Stimulated activated CD4-positive, alpha-beta T cell treated with anti-CD3 and anti-CD28 coated beads, Interleukin-12 subunit alpha, Interleukin-12 subunit beta, amount 100 ng/mL, for 24 hours (primary cell): ENCODE measurements at places on chromosomes 12 and 14.

- no peak for DNase-seq
Observed at GRCh38 chr14:53537422-53538315, 384.5 kb upstream of the DDHD1 start.

- DNase-seq, result no peak
Observed at GRCh38 chr12:82415402-82415801, 57.1 kb downstream of the METTL25 start.

- no peak for DNase-seq
Observed at GRCh38 chr12:77377116-77377515, 311.7 kb upstream of the E2F7 start.

- no peak for DNase-seq
Observed at GRCh38 chr14:56422703-56423213, 156.8 kb upstream of the TMEM260 start.

- peak; percentile 94 for DNase-seq
Observed at GRCh38 chr12:14770496-14771461, 32.5 kb downstream of the WBP11 start.

GRCh38 chr14:49933128-49933527 is 40.2 kb downstream of the ARF6 start:
- no peak for DNase-seq

DNA sequence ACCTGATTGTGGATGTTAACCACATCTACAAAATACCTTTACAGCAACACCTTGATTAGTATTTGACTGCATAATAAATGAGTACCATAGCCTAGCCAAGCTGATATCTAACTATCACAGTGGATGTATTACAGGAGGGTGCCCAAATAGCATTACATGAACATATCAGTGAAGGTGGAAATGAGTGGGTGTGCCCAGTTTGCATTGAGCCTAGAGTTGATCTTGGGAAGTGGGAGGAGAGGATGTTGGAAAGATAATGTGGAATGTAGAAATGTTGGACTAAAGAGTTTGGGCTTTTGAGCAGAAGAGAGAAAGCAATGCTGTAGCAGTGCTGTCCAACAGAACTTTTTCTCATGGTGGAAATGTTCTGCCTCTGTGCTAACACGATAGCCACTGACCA is 98.9 kb downstream of the ANO6 start:
- no peak for DNase-seq

DNA sequence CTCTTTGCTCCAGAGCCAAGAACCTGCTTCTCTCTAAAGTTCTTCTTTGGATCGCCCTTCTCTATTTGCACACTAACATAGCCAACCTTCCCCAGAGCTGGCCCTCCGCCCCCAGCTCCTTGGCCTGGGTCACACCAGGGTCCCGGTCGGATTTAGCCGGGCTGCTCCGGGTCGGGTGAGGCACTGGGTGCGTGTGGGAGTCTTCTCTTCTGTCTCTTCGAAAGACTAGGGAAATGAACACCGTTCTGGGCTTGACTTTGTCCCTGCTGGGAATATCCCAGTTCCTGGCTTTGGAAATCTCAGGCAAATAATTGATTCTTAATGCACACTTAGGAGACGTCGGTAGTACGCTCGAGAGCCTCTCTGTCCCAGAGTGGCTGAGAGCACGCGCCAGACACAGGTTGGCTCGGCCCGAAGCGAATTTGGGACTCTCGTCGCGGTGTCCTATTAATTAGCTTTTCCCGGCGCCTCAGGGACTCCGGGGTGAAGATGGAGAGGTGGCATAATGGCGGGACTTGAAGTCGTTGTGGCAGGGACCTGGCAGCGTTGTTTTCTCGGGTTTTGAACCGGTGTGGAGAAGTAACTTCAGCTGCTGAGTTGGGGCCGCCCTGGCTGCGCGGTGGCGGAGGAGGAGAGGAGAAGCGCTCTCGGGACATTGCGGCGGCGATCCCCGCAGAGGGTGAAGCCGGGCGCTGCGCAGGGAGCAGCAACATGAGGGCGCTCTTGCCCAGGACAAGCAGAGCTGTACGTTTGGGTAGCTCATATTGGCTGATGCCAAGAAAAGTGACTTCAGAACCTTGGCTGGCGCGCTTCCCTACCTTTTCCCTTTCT is 7.5 kb downstream of the FOXG1 start:
- no peak for DNase-seq

GRCh38 chr14:96229315-96229714 is 24.7 kb downstream of the BDKRB2 start:
- DNase-seq, result no peak

DNA sequence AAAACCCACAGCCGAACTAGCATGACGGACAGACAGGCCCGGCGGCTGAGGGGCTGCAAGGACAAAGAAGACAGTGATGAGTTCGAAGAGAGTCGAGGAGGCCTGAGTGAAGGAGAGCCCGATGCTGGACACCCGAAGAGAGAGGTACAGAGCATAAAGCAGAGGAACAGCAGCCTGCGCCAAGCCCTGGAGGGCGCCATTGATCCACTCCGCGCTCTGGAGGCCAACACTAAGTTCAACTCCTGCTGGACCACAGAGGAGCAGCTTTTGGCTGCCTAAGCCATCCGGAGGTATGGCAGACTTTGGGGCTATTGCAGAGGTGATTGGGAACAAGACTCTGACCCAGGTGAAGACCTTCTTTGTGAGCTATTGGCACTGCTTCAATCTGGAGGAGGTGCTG is 7.8 kb upstream of the PLXNC1 start:
- DNase-seq, result peak; percentile 50

- DNase-seq, result no peak
Observed at GRCh38 chr12:129428240-129428936, 475.4 kb downstream of the TMEM132D start.

DNA sequence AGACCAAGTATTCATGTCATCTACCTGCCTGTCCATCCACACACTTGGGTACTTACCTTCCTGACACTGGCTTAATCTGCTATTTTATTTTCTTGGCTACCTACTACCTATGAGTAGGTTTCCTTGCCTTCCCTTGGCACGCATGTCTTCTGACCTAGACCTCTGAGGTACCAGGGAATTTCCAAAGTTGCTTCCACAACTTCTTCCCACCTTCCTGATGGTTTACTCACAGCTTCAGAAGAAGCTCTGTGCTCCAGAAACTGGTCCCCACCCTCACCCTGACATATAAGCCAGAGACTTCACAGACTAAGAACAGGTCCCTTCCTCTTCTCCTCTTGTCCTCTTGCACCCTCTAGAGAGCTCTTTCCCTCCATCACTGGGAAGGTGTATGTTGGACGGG is 35.7 kb upstream of the DDX11 start:
- DNase-seq, result no peak

GRCh38 chr12:66550626-66551025 is 128.2 kb downstream of the GRIP1 start:
- no peak for DNase-seq

- DNase-seq, result no peak
Observed at GRCh38 chr14:82126006-82126405, 592.4 kb upstream of the SEL1L start.

DNA sequence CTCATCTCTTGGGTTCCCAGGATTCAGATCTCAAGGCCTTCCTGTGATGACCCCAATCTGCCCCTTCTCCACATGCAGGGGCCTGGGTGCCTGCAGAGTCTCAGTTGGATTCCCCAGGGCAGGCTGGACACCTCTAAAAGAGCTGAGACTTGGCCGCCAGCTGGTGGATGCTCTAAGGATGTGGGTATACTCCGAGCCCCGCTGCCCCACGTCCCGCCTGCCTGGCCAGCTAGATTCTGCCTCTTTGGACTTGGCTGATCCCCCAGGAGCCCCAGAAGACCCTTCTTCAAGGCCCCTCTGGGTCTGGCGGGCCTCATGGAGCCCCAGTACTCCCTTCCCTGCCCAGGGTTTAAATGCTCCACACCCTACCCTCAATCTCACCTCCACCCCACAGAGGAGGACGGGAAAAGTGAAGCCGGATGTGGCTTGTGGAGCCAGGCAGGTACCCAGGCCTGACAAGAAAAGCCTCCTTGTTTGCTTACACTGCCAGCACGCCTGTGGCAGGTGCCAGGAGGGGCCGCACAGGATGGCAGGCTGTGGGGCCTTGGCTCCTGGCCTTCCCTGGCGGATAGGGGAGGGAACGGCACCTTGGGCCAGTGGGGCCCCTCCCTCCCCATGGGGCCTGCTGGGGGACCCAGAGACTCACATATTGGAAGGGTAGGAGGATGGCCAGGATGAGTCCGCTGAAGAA is 15.1 kb downstream of the FAIM2 start:
- DNase-seq, result no peak

DNA sequence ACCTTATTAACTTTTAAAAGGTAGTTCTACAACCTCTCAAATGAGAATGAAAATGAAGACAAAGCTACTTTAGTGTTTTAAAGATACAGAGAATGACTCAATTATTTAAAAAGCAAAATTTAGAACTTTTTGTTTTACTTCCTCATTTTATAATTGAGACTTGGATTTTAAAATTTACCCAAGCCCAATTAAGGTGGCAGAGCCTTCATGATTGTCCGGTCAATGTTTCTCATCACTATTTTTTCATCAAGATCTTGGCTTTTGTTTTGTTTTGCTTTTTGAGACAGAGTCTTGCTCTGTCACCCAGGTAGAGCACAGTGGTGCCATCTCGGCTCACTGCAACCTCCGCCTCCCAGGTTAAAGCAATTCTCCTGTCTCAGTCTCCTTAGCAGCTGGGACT is 32.7 kb downstream of the PPP4R3A start:
- no peak for DNase-seq

DNA sequence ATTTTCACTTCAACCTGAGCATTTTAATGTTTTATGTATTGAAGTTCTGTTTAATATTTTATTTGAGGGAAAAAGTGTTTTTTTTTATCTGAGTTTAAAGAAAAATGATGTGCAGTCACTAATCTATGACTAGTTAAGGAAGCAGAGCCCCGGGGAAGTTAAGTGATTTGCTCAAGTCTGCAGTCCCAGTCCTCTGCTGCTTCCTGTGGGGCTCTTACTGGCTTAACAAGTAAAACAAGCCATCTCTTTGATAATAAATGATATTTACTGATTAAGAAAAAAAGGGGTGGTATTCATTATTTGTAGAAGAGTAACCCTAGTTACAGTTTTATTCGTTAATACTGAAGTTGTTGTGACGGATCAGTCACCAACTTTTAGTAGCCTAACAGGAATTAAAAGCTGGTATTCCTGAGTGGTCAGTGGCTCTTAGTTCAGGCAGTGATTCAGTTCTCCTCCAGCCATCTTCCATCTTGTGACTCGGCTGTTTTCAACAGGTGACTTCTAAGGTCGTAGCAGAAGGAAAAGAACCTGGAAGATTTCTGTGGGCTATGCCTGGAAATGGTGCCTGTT is 21.7 kb downstream of the BICDL1 start:
- no peak for DNase-seq

DNA sequence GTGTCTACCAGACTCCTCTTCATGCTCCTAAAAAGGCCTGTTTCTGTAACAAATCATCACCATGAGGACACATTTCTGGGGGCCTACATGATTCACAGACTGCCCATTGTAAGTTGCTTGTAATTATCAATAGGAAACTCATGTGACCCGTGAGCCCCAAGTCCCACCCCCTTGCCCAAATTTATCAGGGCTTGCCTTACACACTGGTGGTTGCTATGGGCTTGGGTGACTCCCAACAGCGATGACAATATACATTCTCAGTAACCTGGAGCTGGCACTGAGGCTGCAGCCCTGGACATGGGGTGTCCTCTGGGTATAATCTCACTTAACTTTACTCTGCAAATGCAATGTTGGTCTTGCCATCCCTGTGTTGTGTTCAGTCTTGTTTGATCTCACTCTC is 149.2 kb downstream of the NRXN3 start:
- DNase-seq, result no peak

DNA sequence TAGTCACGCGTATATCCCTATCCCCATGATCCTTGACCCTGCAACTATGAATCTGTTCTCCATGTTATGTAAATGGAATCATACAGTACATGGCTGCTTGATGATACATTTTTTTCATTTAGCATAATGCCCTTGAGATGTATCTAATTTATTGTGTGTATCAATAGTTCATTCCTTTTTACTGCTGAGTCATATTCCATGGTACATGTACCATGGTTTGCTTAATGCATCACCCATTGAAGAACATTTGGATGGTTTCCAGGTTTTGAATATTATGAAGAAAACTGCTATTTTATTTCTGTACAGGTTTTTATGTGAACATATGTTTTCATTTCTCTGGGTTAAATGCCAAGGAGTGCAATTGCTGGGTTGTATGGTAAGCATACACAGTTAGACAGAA is 4.0 kb upstream of the RNASE10 start:
- no peak for DNase-seq

GRCh38 chr12:92466391-92467305 is 236.1 kb upstream of the PLEKHG7 start:
- no peak for DNase-seq

DNA sequence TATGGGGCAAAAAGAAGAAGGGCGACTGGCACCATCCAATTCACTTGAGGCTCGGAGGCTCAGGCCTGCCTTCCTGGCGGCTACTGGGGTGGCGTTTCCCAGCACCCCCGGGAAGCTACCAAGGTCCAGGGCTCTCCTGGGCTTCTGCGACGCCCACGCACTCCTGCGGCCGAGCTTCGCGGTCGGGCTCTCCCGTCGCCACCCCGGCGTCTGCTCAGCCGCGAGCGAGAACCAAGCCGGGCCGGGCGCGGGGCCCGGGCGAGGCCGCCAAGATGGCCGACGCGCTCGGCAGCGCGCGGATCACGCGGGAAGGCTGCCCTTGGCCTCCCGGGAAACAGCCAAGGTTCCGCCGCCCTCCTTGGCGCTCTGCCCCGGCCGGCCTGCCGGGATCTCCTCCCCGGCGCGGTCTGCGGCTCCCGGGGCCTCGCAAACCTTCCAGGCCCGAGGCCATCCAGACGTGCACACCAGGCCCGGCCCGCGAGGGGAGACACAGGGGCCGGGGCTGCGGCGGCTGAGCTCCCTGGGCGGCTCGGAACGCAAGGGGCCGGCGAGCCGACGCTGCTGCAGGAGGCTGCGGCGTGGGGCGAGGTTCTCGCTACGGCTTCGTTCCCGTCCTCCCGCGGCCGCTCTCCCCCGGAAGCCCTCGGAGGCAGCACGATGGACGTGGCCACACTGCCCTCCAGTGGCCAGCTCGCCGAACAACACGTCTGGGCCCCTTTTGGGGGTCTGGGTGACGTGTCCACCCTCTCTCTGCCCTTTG is 23.5 kb upstream of the ZFP36L1 start:
- peak; percentile 80 for DNase-seq

DNA sequence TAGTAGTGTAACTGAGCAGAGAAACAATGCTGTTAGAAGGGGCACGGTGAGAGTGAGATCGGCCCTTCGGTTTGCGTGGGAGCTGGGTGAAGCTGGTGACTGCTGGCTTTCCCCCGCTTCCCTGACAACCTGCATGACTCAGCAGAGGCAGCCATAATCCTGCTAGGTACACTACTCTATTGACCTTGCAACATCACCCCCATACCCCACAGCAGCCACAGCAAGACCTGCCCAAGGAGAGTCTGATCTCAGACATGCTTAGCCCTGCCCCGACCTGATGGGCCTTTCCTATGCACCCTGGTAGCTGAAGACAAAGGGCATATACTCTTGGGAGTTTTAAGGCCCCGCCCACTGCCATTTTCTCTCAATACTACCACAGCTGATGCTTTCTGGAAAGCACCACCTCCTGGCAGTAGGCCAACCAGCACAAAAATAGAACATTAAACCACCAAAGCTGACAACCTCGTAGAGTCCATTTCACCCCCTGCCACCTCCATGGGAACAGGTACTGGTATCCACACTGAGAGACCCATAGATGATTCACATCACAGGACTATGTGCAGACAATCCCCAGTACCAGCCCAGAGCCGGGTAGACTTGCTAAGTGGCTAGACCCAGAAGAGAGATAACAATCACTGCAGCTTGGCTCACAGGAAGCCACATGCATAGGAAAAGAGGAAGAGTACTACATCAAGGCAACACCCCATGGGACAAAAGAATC is 75.9 kb upstream of the RGS6 start:
- no peak for DNase-seq
